ENCODE measurements at places on chromosomes 12 and 14.
A peak's percentile ranks its signal among the peaks of the same experiment; 100 is the strongest.

DNA sequence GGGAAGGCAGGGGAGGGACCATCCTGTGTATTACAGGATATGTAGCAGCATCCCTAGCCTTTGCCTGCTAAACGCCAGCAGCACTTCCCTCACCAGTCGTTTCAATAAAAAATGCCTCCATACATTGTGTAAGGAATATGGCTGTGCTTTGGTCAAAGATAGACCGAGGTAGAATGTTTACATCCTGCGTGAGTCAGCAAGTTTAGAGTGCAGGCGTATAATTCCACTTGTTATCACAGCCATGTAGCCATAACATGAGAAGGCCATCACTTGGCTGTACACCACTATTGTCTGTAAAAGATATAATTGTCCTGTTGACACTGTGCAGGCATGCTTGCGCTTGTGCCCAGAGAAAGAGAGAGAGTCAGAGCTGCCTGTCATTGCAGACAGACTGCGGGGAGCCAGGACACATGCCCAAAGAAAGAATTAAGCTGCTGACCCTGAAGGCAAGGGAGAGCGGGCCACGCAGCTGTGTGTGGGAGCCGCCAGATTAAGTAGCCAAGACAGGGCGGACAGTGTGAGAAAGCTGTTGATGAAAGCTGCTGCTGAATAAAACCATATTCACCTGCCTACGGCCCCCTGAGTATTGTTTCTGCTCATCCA is 68.4 kb downstream of the CRACR2A start:
- DNase-seq = no peak

DNA sequence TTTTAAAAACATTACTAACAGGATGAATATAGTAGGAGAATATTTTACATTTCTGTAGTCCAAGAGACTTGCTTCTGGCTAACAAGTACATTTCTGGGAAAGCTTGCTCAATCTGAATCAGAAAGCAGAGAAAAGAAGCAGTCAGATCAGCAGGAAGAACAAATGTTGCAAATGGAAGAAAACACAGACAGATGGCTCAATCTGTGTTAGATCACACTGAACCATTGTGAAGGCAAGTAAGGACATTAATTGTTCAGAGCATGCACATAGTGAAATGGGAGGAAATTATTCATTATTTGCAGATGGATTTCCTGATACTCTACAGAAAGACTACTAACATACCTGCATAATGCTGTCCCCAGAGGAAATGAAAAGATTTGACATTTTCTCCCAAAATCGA is 65.2 kb upstream of the CNOT2 start:
- no peak for DNase-seq

GRCh38 chr12:69570545-69571399 is 14.5 kb upstream of the CCT2 start:
- peak; percentile 55 for DNase-seq

- no peak for DNase-seq
Measured at GRCh38 chr14:45072126-45072525, 11.8 kb upstream of the PRPF39 start.

- DNase-seq = no peak
Measured at GRCh38 chr12:5258498-5258897, 173.4 kb upstream of the NTF3 start.

DNA sequence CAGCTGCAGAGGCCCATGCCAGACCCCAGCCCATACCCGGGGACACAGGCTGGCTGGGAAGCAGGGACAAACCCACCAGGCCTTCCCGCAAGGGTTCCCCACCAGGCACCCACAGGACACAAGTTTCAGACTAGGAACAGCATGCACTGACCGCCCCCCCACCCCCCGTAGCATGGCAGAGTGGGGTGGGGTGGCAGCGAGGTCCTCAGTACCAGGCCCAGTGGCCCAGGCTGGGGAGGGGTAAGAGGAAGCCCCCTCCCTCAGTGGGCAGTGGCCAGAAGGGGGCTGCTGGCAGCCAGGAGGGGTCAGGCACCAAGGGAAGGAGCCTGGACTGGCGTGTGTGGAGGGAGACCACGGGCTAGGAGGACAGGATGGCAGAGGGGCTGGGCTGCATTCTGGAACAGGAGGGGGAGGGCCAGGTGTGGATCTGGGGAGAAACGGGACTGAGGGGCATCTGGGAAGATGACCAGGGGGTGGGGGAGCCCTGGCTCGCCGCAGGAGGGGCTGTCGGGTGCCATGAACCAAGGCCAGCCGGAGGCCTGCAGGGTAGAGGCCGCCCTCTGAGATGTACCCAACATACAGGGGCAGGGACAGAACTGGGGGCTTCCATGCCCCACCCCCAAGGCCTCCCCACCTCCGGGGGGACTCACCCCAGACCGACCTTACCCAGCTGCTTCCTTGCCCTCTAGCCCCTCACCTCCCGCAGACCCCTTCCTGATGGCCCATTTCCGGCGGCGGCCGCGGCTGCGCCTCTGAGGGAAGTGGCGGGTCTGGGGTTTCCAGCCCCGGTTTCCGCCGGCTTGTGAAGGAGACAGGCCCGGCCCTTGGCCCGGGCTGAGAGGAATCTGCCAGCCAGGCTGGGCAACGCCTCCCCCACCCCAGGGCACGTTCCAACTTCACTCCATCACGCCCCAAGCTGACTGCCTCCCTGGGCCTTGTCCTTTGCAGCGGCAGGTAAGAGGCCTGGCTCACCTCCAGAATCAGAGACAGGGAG is 5.6 kb upstream of the JAG2 start:
- no peak for DNase-seq

GRCh38 chr14:106694638-106695393 is 1168.4 kb downstream of the TMEM121 start:
- DNase-seq = peak; percentile 61

- DNase-seq = no peak
Measured at GRCh38 chr12:118357257-118358007, 15.3 kb downstream of the TAOK3 start.

DNA sequence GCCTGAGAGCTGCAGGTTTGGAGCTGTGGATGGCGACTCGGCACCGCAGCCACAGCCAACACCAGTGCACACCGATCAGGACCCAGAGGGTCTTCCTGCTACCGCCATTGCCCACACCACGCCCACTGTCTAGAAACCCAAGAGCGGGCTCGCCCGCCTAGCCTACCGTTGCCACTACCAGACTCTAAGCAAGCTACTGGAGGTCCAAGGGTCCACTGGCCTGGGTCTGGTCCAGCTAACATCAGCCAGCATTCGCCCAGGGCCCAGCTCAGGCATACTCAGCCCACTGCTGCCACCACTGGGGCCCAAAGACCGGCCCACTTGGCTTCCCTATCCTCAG is 30.5 kb upstream of the MON2 start:
- DNase-seq = no peak

DNA sequence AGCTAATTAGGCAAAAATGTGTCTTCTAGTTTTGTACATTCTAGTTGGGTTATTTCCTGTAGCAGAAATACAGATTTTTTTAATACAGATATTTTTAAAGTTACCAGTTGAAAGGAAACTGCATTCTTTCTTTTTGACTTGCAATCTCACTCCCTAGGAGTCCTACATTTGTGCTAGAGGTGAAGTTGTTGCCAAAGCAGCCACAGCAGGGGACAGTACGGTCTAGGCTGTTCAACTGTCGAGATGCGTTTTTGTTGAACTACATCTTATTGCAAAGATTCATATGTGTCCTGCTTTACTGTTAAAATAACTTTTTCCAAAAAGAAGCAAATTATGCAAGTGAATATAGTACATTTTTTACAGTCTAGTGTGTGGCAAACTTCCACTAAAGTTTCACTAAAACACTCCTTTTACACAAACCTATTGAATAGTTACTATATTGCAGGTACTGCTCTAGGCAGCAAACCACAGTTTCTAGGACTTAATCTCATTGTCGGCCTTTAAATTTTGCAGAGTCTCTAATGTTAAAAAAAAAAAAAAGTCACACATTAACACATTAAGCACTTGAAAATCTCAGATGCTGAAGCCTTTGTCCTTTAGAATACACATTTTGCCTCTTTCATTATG is 30.2 kb upstream of the SRGAP1 start:
- no peak for DNase-seq

GRCh38 chr14:97626088-97626487 is 828.9 kb downstream of the VRK1 start:
- DNase-seq = no peak

GRCh38 chr14:23068789-23069412 is 11.6 kb upstream of the CDH24 start:
- DNase-seq = peak; percentile 35

- DNase-seq = no peak
Measured at GRCh38 chr12:105912882-105913678, 225.7 kb downstream of the NUAK1 start.

DNA sequence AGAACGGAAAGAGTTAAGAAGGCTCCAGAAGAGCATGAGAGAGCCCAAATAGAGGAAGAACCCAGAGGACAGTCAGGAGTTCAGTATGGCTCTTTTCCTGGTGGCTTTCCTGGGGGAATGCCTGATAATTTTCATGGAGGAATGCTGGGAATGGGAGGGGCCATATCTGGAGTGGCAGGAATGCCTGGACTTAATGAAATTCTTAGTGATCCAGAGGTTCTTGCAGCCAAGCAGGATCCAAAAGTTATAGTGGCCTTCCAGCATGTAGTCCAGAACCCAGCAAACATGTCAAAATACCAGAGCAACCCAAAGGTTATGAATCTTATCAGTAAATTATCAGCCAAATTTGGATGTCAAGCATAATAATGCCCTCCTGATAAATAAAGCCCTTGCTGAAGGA is 15.5 kb upstream of the SYT10 start:
- DNase-seq = no peak

GRCh38 chr12:131035245-131035681 is 81.6 kb downstream of the ADGRD1 start:
- no peak for DNase-seq

DNA sequence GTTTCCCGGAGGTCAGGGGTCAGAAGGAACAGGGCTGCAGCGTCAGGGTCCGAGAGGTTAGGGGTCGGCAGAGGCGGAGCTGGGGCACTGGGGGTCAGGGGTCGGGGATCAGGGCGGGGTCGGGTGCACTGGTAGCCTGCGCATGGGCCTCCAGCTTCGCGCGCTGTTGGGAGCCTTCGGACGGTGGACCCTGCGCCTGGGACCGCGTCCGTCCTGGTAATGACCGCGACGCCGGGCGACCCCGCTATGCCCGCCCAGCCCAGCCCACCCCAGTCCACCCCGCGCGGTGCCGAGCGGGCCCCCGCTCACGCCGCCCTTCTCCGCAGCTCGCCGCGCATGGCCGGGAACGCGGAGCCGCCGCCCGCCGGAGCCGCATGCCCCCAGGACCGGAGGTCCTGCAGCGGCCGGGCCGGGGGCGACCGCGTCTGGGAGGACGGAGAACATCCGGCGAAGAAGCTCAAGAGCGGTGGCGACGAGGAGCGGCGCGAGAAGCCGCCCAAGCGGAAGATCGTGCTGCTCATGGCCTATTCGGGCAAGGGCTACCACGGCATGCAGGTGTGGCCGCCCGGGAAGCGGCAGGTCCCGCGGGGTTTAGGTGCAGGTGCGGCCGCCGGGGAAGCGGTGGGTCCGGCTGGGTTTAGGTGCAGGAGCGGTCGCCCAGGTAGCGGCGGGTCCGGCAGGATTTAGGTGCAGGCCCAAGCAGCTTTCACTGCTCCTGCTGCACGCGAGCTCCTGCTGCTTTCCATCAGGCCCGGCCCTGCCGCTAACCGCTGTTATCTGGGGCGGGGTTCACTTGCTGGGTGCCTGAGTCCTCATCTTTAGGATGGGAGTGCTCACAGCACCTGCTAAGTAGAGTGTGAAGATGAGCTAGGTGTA is 743 bp downstream of the PUS1 start:
- DNase-seq = no peak

- DNase-seq = no peak
Measured at GRCh38 chr14:79246173-79246572, 965.1 kb downstream of the DIO2 start.

DNA sequence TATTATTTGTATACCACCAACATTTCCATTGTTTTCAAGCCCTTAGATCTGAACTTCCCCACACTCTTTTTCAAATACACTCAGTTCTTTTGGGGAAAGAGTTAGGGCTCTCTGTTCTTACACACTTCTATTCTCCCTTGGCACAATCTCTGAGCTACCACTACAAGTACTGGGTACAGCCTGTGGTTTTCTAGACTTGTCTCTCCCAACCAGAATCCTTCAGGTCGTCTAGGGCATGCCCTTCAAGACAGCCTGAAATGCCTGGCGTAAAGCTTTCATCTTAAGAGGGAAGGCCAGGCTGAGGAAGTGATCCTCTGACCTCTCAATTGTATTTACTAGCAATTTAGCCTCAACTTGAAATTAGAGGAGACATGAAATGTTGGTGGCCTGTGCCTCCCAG is 1442.0 kb downstream of the AACS start:
- no peak for DNase-seq

GRCh38 chr12:77833329-77833728 is 2.6 kb downstream of the NAV3 start:
- no peak for DNase-seq

GRCh38 chr12:118059341-118060191 is 1.4 kb downstream of the WSB2 start:
- DNase-seq = no peak

- no peak for DNase-seq
Measured at GRCh38 chr14:24309538-24310264, at the start of gene LTB4R2. Gene LTB4R2 (plus strand): TSS chr14:24310140. CDS start chr14:24310665, 525 bp downstream.

GRCh38 chr12:80213871-80214270 is 114.5 kb downstream of the OTOGL start:
- no peak for DNase-seq

GRCh38 chr14:92677087-92677668 is 71.2 kb downstream of the LGMN start:
- DNase-seq = peak; percentile 62

DNA sequence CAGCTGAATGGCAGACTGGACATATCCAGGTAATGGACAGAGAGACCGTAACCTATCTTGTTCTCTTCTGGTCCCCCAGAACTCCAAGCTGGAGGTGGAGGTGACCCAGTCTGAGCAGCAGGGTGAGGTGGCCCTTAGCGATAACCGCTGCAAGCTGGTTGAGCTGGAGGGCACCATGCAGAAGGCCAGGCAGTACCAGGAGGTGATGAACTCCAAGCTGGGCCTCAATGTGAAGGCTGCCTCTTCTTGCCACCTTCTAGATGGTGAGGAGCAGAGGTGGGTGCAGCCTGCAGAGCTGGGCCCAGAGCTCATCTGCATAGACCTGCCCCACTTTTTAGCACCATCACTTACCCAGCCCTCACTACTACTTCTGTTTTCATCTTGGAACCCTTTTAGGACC is 7.2 kb upstream of the KRT86 start:
- no peak for DNase-seq

- DNase-seq = no peak
Measured at GRCh38 chr14:25943329-25943728, 654.5 kb downstream of the NOVA1 start.

GRCh38 chr14:88611878-88612277 is 49.0 kb downstream of the ZC3H14 start:
- no peak for DNase-seq

GRCh38 chr12:110813285-110813684 is 33.5 kb upstream of the CCDC63 start:
- no peak for DNase-seq

Data from activated CD4-positive, alpha-beta T cell treated with anti-CD3 and anti-CD28 coated beads, Interleukin-2, amount 50 U/mL, for 24 hours (primary cell).